ENCODE measurements at places on chromosomes 12 and 14.

- DNase-seq = no peak
These were observed 22.1 kb upstream of the CLEC14A start for GRCh38 chr14:38278035-38278434.

DNA sequence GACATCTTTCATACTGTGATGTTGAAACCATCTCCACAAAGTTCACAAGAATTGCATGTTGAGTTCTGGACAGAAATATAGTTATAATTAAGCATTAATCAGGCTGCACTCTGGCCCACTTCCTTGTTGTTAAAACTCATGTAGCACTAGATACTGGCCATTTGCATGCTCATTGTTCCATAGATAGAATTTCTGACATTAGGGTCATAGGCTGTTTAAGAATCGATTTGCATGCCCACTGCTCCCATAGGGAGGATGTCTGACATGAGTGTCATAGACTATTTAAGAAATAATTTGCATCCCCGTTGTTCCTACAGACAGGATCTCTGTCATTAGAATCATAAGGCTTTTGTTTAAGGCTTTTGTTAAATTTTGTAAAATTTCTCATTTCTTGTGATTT is 50.2 kb downstream of the MYF5 start:
- DNase-seq = no peak

- no peak for DNase-seq
These were observed 121.4 kb downstream of the SLC15A4 start for GRCh38 chr12:128702371-128702770.

- peak; percentile 98 for DNase-seq
These were observed at the start of gene USP15 for GRCh38 chr12:62259993-62260732. TSS of gene USP15 (plus strand) at chr12:62260404. CDS start at chr12:62260415, 11 bp downstream.

GRCh38 chr12:59839514-59839913 is 243.7 kb downstream of the SLC16A7 start:
- DNase-seq = no peak

DNA sequence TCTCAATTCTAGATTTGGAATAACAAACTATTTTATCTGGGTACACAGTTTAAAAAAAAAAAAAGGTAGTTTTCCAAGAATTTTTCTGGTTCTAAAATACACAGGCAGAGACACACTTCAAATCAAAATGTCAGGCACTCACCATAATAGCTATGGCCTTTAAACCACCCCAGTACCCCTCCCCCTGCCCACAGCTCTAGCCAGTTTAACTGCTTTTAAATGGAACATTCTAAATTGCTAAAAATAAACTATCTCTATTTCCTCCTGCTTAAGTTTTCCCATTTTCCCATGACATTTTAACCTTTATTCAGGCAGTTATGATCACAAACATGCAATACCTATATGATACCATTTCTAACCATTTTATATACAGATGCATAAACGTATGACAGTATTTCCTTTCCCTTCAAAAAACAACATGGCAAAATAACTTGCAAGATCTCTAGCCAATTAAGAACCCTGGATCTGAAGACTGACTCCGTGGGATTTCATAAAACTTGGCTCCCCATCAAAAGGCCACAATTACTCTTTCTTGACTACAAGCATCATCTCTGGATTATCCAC is 46.3 kb downstream of the PPP2R5E start:
- DNase-seq = no peak
